ENCODE measurements at places on chromosomes 5 and 9. TPM values are rescaled to one million over a fixed set of nuclear protein-coding genes. Genes with fewer than 3 reads are reported as not detected.

FCHO2 gene
- 18.2 TPM for total RNA-seq

CCL21 gene
- total RNA-seq, result not detected

PCDHB16 gene
- total RNA-seq, result 1.9 TPM

COQ4 gene
- 22.8 TPM for total RNA-seq

OR1Q1 gene
- total RNA-seq, result 0.26 TPM

PRDM9 gene
- total RNA-seq, result not detected

PRR7 gene
- 5.3 TPM for total RNA-seq

SOHLH1 gene
- total RNA-seq, result not detected

EDIL3 gene
- 512 TPM for total RNA-seq

TUT7 gene
- total RNA-seq, result 56.8 TPM

SPOCK1 gene
- total RNA-seq, result 50.3 TPM

SHC3 gene
- total RNA-seq, result 9.2 TPM

SIT1 gene
- total RNA-seq, result 0.25 TPM

TNFSF8 gene
- total RNA-seq, result not detected

SLC23A1 gene
- not detected for total RNA-seq

ENTREP1 gene
- total RNA-seq, result 0.13 TPM

CFAP157 gene
- total RNA-seq, result 0.06 TPM

LECT2 gene
- total RNA-seq, result not detected

GARIN3 gene
- not detected for total RNA-seq

GFRA3 gene
- total RNA-seq, result not detected

FRMD3 gene
- total RNA-seq, result 3.9 TPM

RNF180 gene
- total RNA-seq, result 6.1 TPM

PCA3 gene
- total RNA-seq, result 0.26 TPM

WHRN gene
- total RNA-seq, result 0.25 TPM

SFXN1 gene
- total RNA-seq, result 87.2 TPM

HRH2 gene
- total RNA-seq, result 0.93 TPM

SPAG8 gene
- 1.7 TPM for total RNA-seq

PCDHGC4 gene
- total RNA-seq, result 3.2 TPM

ANKDD1B gene
- 1.3 TPM for total RNA-seq

UNC5A gene
- total RNA-seq, result 0.12 TPM

THBS4 gene
- total RNA-seq, result 1.3 TPM

IFNB1 gene
- not detected for total RNA-seq

C9orf50 gene
- 0.13 TPM for total RNA-seq

Data from aortic smooth muscle cell (primary cell).